Nucleus accumbens (tissue), 56 donors: ENCODE measurements at places on chromosomes 3 and 15.

DNA sequence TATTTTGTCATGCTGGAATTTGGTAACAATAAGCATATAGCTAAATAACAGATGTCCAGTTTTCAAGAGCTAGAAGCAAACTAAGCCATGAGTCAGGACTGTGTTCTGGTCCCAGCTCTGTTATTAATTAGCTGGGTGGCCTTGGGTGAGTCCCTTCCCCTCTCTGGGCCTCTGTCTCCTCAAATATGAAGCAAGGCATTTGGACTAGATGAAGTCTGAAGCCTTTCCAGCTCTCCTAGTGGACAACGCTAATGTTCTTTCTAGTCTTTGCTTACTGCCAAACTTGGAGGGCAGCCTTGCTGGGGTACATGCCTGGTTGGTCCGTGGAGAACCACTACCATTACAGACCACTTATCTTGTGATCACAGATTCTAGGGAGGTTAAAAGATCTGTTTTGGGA lies 127.6 kb downstream of the DUT start:
- DNase-seq: no peak

GRCh38 chr3:52225452-52226228 lies at the start of gene TLR9:
Gene TLR9, minus strand, starts transcription at chr3:52225645. Its CDS starts 116 bp downstream, at chr3:52225529.
- DNase-seq: no peak

GRCh38 chr3:169146179-169146665 lies 517.3 kb downstream of the MECOM start:
- DNase-seq: no peak

GRCh38 chr15:50049871-50050270 lies 69.2 kb downstream of the ATP8B4 start:
- DNase-seq: no peak

DNA sequence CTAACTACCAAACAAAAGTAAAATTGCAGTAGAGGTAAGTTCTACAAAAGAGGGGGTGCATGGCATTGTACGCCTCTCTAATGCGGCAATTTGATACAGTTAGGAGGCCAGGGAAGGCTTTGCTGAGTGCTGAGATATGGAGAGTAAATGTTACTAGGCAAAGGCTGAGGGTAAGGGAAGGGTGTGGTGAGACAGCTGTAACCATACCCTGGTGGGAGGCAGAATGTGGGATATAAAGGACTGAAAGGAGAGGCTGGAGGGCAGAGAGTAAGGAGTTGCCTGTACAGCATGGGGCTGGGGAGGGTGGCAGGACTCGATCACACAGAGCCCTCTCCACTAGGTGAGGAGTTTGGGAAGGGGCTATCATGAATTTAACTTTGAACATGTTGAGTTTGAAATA lies 106.3 kb downstream of the PDCD6IP start:
- no peak for DNase-seq

GRCh38 chr3:128231606-128232005 lies 78.3 kb downstream of the EEFSEC start:
- DNase-seq: no peak

GRCh38 chr3:123813876-123814275 lies 70.3 kb downstream of the MYLK start:
- no peak for DNase-seq

- no peak for DNase-seq
Observed at GRCh38 chr3:47473391-47473790, 2.4 kb downstream of the SCAP start.

- no peak for DNase-seq
Observed at GRCh38 chr3:133670525-133670995, 8.8 kb upstream of the TOPBP1 start.

- DNase-seq: no peak
Observed at GRCh38 chr3:127820221-127820825, 2.0 kb downstream of the MGLL start.

DNA sequence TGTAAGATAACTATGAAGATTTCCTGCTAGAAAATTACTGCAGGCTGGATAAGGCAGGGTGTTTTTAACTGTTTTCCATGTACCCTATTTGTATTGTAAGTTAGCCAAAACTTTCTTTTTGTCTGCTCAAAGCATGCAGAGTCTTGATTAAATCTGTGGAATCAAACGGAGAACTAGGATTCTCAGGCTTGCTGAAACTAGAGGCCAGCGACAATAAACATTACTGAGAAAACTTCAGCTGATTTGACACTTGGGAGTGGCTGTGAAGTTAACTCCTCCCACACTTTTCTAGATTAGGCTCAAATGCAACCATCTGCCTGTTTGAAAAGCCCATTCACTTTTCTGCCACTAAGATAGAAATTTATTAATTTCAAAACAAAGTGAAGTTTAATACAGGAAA lies 153.2 kb upstream of the FRMD4B start:
- no peak for DNase-seq

DNA sequence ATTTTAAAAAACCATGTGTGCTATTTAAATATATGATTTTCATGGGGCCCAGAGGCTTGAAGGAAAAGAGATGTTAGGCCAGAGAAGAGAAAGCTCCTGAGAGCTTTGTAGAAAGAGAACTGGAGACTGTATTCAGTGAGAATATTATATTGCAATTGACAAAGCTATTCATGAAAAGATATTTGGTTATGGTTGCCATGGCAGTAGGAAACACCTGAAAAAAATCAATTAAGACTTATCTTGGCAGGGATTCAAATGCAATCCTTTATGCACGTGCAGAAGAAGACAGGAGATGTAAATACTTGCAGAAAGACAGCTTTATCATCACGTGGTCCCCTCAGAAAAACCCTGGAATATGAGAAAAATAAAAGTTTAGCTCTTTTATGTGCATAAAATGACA lies 636.0 kb upstream of the TBL1XR1 start:
- DNase-seq: no peak

DNA sequence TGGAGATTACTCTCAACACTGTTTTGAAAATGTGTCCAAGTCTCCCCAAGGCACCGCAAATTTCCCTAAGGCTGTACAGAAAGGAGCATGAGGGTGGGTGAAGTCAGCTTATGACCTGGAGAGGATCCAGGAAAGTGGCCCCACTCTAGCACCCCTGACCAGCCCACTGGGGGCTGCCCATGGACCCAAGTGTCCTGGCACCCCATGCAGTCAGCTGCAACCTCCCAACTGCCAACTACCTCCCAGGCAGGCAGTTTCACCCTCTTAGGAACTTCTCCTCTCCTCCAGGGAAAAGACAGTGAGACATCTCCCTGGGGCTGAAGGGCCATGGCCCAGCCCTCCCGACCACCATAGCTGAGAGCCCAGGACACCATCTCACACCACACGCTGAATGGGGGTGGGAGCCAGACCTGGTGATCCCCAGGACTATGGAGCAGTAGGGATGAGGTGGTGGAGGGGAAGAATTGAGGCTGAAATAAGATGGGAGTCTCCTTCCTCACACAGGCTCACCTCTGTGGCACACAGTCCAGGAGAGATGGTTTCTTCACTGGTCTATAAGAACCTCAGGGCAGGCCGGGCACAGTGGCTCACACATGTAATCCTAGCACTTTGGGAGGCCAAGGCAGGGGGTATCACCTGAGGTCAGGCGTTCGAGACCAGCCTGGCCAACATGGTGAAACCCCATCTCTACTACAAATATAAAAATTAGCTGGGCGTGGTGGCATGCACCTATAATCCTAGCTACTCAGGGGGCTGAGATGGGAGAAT lies 104.4 kb downstream of the DAPK2 start:
- no peak for DNase-seq

DNA sequence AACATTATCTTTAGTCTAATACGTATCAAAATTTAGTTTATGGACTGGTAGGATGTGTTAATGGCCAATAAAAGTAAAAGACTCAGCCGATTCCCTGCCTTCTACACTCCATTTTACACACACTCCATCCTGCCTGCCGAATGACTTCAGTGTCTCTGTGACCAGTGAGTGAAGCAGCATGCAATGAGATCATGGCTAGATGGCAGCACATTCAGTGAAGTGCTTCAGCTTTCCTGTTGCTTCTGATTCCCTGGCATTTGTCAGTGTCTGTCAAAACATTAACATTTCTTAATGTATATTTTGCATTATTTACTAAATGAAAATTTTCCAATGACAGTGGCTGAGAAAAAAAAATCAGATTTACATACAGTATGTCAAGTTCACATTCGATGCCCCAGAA lies 412.0 kb downstream of the FHIT start:
- DNase-seq: no peak

- no peak for DNase-seq
Observed at GRCh38 chr15:51212239-51212638, 117.5 kb upstream of the TNFAIP8L3 start.

DNA sequence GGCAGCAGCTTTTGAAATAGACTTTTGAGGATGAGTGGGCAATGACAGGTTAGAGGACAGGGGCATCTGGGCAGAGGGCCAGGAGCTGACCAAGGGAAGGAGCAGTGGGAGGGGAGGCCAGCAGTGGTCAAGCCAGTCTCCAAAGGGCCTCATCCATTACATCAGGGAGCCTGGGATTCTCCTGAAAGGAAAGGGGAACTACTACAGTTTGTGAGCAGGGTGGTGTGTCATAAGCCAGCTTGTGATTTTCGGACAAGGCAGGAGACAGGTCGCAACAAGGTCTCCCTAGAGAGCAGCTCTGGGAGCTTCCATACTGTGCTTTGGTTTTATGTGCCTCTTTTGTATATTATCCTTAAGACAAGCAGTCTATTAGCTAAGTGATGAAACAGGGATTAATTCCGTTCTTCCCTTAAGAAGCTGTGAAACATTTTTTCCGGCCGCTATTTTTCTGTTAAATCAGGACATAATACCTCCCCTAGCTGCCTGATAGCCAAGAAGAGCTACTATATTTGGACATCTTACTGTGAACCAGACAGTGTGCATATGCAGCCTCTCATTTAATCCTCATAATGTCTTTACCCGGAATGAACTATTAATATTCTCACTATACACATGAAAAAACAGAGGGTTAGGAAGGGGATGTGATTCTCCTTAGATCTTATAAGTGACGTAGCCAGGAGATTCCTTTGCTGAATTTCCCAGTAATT lies 46.4 kb downstream of the C2CD4B start:
- no peak for DNase-seq

- DNase-seq: no peak
Observed at GRCh38 chr3:145578471-145578870, 582.5 kb downstream of the PLOD2 start.

GRCh38 chr3:65144791-65145351 lies 457.1 kb upstream of the ADAMTS9 start:
- no peak for DNase-seq

- no peak for DNase-seq
Observed at GRCh38 chr15:64216730-64217428, 54.1 kb upstream of the PPIB start.
